Retinal pigment epithelial cell (primary cell): ENCODE measurements at places on chromosomes 2 and 18.

GRCh38 chr2:68506170-68506569 lies 38.8 kb downstream of the APLF start:
- DNase-seq: no peak

DNA sequence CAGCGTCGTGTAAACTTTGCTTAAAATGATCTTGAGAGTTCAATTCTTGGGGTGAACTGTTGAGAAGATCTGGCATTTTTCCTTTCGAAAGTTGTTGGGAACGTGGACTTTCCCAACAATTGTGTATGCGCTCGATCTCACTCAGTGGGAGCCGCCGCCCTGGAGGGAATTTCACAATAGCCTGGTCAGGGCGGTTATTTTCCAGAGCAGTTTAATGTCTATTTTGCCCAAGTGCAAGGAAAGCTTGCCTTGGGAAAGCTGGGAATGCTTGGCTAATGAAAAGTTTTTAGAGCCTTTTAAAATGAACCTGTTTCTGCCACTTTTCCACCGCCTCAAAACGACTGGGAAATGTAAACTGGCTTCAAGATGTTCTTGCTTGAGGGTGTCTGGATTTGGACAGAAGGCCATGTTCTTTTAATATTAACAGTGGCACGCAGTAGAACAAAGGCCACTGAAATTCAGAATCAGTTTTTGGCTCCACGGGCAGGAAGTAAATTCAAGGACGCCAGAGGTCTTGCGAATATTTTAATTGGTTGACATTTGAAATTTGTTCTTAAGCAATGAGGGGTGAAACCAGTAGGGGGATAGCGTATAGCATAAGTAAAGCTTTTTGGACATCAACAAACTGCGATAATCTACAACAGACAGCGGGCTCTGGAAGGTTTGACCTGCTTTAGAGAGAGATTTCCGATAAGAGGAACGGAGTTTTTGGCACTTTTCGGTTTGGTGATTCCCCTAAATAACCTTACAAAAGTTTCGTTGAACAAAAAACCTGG lies 1.2 kb downstream of the CFLAR start:
- no peak for DNase-seq

DNA sequence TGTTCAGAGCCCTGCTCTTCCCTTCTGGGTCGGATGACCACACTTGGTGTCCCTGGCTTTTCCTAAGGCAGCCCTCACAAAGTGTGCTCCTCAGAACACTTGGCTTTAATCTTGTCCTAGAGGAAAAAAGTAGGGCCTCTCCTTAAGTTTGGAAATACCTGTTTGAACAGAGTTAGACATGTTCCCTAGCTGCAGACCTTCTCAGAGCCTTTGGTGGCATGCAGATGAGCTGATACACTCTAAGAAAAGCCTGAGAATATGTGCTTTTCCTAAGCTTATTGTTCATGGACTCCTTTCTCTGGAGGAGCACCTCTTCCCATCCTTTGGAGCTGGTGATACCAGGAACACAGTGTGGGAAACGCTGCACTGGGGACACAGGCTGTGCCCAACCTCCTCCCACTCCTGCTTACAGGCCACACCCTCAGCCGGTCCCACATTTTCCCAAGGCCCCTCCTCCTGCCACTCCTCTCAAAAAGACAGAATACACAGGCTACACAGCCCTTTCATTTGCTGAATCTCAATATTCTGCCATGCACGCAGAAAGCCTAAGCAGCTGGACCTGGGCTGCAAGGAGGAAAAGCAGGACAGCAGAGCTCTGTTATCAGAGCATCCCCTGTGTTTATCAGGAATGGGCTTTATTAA lies 443.6 kb downstream of the NBAS start:
- DNase-seq: no peak

GRCh38 chr2:63741884-63742579 lies 99.7 kb upstream of the UGP2 start:
- peak; percentile 32 for DNase-seq

- DNase-seq: no peak
Observed at GRCh38 chr2:217990791-217991465, 11.9 kb downstream of the TNS1 start.

GRCh38 chr18:60445341-60445740 lies 72.8 kb upstream of the MC4R start:
- DNase-seq: peak; percentile 63

GRCh38 chr2:13581471-13581870 lies 864.7 kb downstream of the TRIB2 start:
- DNase-seq: no peak

GRCh38 chr2:241540771-241541561 lies 17.6 kb upstream of the BOK start:
- no peak for DNase-seq

GRCh38 chr2:88188748-88189147 lies 18.6 kb downstream of the THNSL2 start:
- DNase-seq: no peak

DNA sequence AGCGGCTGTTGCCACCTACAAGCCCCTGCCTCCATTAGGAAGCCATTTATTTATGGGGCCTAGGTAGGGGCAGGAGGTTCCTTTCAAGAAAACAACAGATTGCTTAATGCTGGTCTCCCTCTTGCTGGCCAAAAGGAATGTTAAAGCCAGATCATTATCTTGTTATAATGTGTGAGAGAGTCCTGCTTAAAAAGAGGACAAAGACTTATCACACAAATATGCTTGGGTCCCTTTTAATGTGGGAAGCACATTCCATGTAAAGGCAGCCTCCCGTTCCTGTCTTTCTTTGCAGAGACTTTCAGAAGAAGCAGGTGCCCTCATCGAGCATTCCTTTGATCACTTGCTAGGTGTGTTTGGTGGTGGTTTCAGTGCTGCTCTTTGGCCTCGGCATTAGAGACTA lies 76.4 kb downstream of the AGAP1 start:
- no peak for DNase-seq

DNA sequence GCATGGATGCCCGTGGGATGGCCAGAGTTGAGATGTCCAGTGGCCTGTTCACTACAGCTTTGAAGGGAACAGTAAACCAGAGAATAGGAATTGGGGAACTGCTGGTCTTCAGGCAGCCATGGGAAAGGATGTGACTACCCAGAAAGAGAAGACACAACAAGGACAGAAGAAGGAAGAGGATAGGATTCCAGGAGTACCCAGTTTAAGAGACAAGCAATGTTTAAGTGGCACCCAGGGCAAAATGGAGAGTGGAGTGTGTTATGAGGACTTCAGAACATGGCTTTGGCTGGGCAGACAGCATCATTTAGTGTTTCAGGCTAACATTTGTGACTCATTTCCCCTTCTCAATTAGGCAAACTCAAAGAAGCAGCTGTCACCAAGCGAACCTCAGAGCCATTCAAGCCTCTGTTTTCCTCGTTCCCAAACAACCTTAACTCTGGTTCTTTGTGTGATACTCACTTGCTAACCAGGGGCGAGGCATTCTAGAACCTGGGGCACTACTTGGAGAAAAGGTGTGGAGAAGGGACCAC lies 4.0 kb upstream of the FAM124B start:
- DNase-seq: no peak

GRCh38 chr2:218883491-218884490 lies 3.1 kb downstream of the WNT10A start:
- DNase-seq: no peak

DNA sequence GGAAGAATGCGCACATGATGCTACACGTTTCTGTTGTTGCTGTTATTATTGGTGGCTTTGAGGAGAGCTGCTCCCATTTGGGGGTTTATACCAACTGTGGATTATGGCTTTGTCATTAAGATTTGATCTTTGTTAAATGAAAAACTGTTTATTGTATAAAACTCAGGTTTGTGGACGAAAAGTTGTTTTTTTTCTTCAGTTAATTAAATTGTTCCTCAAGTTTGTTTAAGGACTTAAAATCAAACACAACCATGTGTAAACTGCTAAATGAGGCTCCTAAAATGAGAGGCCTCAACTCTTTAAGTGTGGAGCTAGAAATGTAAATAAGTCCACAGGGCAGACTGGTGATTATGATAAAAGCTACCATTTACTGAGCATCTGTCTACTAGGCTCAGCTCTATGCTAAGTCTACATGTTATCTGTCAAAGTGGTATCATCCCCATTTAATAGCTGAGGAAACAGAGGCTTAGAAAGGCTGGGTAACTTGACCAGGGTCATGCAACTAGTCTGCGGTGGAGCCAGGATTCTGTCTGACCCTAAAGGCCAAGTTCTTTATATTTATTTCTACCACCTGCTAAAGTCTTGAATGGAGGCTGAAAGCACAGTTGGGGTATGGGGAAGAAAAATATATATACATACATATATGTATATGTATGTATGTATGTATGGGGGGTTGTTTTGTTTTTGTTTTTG lies 4.1 kb downstream of the MYCN start:
- DNase-seq: no peak

GRCh38 chr2:147232225-147232669 lies 612.6 kb upstream of the ACVR2A start:
- no peak for DNase-seq

DNA sequence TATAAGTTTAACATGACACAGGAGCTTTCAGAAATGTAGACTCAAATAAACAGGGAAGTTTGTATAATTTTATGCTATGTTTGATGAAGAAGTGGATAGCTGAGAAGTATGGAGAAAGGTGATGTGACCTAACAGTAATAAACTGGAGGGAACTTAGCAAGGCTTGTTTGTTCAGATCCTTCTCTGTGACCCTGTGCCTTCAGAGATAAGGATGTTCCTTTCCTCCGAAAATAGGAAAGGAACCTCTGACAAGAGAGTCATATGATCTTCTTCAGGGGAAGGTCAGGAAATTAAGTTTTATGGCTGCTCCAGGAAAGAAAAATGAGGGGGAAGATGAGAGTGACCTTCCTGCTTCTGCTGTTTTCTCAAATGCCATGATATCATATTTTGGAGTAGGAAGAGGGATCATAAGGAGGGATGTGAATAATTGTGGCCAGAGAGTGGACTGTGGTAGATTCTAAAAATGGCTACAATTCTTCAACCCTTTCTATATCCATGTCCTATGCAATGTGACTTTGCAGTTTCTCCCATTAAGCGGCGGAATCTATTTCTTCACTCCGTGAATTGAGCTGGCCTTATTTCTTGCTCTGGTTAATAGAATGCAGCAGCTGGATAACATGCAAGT lies 8.5 kb upstream of the C2orf69 start:
- no peak for DNase-seq

- no peak for DNase-seq
Observed at GRCh38 chr18:5162111-5162510, 34.9 kb downstream of the AKAIN1 start.
